ENCODE measurements at places on chromosomes 6 and 20.

GRCh38 chr6:128474933-128475332 lies 45.5 kb downstream of the PTPRK start:
- no peak for DNase-seq

DNA sequence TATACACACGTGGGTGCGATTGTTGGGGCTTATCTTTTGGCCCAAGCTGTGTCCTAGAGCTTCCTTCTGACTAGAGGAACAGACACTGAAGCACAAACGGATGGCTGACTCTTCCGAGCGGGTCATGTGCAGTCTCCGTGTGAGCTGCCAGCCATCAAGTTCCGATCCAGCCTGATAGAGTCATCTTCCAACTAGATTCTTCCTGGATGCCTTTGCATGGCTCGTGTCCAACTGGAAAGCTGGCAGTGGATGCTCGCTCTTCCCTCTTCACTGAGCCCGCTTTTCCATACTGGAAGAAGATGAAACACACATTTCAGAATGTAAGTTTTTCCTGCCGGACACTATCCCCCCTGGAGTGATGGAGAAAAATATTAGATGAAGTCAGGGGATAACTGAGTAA lies 148.1 kb downstream of the SCML4 start:
- DNase-seq: no peak

GRCh38 chr6:8030920-8031319 lies 33.3 kb downstream of the BLOC1S5 start:
- no peak for DNase-seq

- DNase-seq: no peak
Measured at GRCh38 chr6:14739827-14740226, 506.0 kb upstream of the JARID2 start.

DNA sequence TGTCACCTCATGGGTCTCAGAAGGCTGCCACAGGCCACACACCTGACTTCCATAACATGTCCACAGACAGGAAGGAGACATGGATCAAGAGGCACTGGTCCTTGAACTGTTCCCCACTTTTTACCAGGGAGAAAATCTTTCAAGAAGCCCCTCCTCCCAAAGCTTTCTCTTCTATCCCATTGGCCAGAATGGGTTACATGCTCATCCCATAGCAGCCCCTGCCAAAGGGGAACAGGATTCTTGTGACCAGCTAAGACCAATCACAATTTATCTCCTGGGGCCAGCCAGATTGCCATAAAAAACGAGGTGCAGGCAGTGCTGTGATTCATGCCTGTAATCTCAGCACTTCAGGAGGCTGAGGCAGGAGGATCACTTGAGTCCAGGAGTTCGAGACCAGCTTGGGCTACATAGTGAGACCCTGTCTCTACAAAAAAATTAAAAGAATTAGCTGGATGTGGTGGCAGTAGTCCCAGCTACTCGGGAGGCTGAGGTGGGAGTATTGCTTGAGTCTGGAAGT lies 59.4 kb downstream of the TMEM242 start:
- DNase-seq: no peak

GRCh38 chr6:134098276-134098675 lies 45.9 kb upstream of the SLC2A12 start:
- no peak for DNase-seq

DNA sequence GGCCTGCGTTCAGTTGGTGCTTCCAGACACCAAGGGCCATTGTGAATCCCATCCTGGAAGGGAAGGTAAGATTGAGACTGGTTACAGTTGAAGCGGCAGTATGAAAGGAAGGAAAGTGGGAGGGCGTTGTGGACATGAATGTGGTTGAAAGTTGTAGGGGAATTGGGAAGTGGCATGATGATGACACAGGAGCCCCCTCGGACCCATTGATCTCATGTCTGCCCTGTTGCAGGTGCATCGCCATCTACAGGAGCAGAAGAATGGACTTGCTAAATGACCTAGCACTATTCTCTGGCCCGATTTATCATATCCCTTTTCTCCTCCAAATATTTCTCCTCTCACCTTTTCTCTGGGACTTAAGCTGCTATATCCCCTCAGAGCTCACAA lies 5.5 kb downstream of the HLA-DQA1 start:
- no peak for DNase-seq

DNA sequence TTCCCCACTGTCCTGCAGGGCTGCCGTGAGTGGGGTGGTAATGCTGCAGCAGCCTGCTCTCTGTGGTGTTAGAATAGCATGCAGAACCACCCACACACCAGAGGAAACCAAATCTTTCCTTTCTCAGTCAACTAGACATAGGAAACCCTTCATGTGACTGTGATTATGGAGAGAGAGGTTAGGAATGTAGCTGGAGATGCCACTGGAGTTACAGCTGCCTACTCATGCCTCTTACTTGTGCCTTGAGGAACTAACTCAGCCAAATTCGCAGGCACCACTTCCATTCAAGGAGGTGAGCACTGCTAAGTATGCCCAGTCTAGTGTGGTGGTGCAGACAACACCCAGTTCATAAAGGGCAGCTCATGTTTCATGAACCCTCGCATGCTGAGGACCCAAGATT lies 27.4 kb downstream of the MUC22 start:
- DNase-seq: no peak

- DNase-seq: no peak
Measured at GRCh38 chr6:146666909-146667308, 68.1 kb downstream of the ADGB start.

DNA sequence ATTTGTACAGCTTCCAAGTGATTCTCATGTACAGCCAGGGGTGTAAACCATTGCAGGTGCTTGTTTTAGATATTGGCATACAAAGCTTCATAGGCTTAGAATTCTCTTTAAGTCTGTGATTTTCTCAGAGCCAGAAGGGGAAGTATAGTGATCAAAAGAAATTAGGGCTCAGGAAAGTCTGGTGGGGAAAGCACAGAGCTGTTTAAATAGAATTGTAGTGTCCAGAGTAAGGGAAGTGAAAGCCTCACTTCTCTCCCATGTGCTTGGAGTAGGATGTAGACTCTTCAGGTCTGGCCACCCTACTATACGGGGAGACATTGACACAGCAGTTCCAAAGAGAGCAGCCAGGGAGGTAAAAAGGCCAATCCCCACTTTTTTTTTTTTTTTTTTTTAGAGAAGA lies 10.4 kb downstream of the GCNT2 start:
- DNase-seq: no peak

DNA sequence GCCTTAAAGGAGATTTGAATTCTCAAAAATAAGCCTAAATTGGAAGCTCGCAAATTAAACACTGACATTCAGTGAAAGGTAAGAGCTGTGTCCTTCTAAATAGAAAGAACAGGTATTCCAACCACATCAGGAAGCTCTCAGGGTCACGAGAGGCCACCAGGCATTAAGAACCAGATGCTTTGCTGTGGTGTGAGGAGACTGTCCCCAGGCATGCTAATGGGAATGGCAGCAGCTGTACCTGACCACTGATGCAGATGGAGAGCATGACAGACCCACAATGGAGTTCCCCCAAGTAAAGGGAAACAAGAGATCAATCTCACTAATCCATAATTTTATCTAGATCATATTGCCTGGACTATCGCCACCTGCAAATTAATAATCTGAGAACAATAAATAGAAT lies 658.9 kb upstream of the NOX3 start:
- no peak for DNase-seq

GRCh38 chr20:47152068-47152467 lies 204.4 kb downstream of the ZMYND8 start:
- DNase-seq: no peak

DNA sequence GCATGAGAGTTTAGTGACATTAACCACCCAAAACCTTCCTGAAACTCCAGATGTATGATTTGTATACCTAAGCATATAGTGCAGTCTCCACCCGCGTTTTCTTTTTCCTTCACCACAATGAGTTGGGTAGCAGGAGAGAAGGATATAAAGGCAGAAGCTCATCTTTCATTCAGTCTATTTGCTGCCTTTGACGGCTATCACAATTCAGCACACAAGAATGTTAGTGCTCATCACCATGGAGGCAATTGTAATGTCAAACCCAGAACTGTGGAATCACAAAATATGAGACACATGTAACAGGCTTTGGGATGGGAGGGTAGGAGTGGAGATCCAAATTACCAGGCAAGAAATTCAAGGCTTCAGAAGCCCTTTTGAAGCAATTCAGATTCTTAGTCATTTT lies 17.6 kb downstream of the ZHX3 start:
- DNase-seq: no peak

DNA sequence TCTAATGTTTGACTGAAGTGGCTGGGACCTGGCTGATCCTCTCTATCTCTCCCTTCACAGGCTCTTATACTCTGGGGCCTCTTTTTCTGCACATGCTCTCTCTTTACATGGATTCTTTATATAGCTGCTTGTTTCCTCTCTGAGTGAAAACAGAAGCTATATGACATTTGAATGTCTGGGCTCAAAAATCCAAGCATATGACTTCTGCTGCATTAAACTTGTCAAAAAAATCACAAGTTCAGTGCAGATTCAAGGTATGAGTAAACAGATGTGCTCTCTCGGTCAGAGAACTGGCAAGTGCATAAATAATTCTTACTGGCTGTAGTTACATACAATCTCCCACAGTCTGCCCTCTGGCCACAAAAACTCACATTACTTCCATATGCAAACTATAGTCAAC lies 96.6 kb downstream of the LCA5 start:
- DNase-seq: no peak

GRCh38 chr6:68427630-68428029 lies 207.5 kb upstream of the ADGRB3 start:
- no peak for DNase-seq

- DNase-seq: no peak
Measured at GRCh38 chr20:40502576-40502975, 186.5 kb downstream of the MAFB start.

DNA sequence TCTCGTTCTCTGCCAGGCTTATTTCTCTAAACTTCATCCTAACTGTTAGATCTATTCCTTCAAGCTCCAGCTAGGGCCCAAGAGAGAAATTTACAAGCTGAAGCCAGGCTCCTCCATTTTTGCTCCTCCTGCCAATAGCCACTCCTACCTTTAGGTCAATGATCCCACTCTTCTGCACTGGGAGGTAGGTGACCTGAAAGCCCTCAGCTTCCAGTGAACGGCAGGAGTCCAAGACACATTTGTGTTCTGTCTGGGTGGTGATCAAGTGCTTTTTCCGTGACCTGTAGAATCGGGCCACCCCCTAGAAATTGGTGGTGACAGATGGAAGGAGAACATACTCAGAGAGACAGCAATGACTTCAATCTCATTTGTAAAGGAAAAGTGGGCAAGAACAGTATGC lies 8.9 kb downstream of the NFS1 start:
- DNase-seq: no peak

GRCh38 chr20:32382102-32382950 lies 24.2 kb downstream of the ASXL1 start:
- no peak for DNase-seq

DNA sequence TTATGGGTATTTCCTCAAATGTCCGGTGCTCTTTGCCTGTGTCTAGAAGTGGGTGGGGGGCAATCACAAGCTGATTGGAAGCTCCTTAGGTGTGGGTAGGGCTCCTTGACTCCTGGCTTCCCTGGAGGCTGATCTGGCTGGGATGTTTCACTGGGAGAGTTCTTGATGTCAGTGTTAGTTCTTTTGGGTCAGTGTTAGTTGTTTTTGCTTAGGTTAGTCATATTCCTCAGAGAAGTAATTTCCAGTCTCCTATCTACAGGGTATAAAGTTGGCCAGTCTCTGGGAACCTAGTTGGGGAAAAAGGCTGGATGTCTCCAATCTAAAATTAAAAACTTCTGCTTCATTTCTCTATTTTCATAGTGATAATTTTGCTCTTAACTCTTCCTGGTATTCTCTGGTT lies 23.6 kb downstream of the CDC5L start:
- no peak for DNase-seq

- no peak for DNase-seq
Measured at GRCh38 chr6:166848979-166849748, 107.2 kb downstream of the RNASET2 start.

- peak; percentile 16 for DNase-seq
Measured at GRCh38 chr6:11092668-11093375, 812 bp upstream of the SMIM13 start.

DNA sequence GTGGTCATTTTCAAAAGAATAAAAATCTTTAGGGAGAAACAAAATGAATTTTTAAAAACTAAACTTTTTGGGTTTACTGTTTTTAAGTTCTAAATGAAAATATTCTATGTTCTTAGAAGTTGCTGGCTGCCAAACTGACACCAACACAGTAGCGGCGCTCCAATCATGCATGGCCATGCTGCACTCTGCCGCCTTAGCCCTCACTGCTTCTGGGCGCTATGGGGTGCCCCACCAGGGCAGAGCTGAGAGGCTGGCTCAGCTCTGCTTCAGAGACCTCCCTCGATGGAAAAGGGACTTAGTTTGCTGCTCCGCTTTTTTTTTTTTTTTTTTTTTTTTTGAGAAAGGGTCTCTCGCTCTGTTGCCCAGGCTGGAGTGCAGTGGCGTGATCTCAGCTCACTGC lies 20.9 kb downstream of the EZR start:
- no peak for DNase-seq

- DNase-seq: no peak
Measured at GRCh38 chr20:6704132-6704861, 63.2 kb upstream of the BMP2 start.

DNA sequence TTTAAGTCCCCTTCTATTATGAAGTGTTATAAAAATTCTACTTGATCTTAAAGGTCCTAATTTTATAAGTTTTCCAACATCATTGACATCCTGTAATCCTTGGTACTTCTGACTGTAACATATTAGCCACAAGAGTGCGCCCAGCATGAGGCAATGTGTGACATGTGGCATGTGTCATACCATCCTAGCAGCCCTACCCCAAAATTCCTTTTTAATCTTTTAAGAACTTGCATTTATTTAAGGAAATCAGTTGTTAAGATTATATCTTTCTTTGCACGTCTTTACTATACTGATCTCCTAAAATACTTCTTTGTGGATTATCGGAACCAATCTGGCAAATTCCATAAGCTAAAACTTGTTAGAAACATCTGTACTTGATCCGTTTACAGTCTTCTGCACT lies 167.1 kb upstream of the SLC24A3 start:
- DNase-seq: no peak

Data from stimulated activated CD4-positive, alpha-beta T cell treated with anti-CD3 and anti-CD28 coated beads, Interleukin-1b, Interleukin-23, amount 100 ng/mL, for 24 hours (primary cell).